ENCODE measurements at places on chromosomes 2 and 18.

- peak; percentile 85 for DNase-seq
These were observed 20.8 kb downstream of the CRIM1 start for GRCh38 chr2:36376319-36376765.

- no peak for DNase-seq
These were observed 21.7 kb downstream of the LBH start for GRCh38 chr2:30252723-30253701.

DNA sequence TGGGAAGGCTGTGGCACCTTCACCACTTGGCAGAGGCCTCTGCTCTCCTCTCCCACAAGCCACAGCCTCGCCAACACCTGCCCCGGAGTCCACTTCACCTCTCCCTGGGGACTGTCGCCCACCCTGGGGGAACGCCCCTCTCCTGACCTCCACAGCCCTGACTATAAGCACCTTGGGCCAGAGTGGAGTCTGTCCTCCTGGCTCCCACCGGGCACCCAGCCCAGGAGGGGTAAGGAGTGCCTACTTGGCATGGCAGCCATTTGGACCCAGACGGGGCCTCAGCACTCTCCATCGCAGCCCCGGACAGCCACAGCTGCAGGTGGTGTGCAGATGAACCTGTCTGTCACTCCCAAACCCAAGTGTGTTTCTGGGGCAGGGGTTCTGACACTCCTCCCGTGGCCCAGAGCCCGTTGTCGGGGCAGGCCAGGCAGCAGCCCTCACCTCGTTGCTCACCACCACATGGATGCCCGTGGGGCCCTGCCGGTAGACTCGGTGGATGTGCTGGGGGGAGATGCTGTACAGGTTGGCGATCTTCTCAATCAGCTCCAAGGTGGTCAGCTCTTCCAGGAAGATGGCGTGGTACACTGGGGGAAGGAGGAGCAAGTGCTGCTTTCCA is 53.5 kb downstream of the TFCP2L1 start:
- no peak for DNase-seq

DNA sequence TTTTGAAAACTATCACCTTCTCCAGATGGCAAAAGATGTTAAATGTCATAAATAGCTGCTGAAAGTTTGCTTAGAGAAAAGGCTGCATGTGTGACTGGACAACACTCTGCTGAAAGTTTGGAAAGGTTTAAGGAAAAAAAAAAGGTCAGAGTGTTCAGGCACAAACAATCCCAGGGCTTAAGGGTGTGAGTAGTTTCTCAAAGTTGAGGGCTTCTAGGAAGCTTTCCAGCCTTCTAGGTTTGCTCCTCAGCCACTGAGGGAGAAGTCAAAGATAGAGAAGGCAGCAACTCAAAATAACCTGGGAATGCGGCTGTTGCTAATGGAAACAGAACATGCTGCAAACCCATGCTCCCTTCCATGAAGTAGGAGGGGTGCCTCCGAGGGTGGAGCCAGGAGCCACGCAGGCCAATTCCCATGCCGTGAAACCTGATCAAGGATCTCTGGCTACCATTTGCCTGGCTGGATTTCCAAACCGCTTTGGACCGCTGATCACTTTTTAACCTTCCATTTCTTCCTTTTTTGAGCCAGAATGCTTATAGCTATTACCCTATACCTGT is 88.0 kb downstream of the TEX51 start:
- no peak for DNase-seq

GRCh38 chr2:231709636-231709980 is 1.3 kb downstream of the PTMA start:
- DNase-seq: peak; percentile 43

DNA sequence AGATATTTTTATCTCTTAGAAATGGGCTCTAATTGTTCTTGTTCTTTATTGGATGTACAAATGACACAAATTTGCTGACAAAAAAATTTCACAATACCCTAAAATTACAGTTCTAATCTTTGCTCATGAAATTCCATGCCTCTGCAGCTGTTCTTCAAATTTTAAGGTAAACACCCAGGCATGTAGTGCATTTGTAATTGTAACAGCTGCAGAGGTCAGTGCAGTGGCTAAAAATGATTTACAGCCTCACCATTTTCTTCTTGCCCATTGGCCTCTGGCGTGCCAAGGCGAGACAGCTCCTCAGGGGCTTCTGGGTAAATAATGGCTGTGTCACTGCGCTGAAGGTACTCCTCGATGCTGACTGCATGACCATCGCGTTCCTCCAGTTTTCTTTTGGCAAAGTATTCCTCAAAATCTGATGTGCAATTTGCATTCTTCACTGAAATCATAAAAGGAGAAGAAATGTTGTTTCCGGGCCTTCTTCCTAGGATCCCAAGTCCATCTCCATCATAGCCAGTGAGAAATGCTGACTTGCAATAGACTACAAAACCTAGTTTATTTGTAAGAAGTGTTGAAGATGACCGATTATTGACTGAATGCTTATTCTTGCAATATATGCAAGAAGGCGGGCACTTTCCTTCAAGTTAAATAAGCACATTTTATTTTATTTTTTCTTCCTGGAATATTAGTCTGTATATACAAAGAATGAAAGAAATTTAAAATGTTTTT is 115.2 kb downstream of the ZEB2 start:
- DNase-seq: no peak

GRCh38 chr2:48232351-48232750 is 297.6 kb upstream of the STON1 start:
- no peak for DNase-seq

GRCh38 chr2:186862869-186863709 is 14.1 kb upstream of the ZSWIM2 start:
- peak; percentile 23 for DNase-seq

DNA sequence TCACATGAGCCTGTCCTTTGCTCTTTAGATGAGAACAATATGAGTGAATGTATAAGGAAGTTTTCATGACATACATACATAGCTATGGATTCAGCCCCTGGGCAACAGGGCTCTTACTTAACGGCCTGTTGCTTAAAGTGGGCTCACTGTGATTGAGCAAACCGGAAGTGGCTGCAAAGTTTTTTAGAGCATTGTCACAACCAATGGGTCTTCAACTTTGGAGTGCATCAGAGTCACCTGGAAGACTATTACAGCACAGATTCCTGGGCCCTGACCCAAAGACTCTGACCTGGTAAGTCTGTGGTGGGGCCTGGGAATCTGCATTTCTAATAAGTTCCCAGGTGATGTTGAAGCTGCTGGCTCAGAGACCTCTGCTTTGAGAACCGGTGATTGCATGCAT is 106.3 kb upstream of the SEC11C start:
- no peak for DNase-seq

DNA sequence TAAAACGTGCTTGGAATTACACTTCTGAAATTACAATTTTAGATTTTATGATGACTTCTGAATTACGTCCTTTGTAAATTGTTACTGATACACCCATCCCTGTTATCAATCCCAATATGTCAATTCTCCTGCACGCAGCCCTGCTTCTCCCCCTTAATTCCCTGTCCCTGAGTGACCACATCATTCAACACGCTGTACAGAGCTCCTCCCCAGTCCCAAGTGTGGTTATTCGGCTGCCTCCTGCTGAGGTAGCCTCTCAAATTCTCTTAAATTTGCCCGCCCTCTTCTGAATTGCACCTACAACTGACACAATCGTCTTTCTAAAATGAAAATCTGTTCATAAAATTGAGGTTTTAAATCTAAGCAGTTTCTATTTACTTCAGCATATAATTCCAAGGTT is 10.1 kb downstream of the SERPINB8 start:
- DNase-seq: no peak

- DNase-seq: peak; percentile 78
These were observed at the start of gene MRPL19 for GRCh38 chr2:75646583-75647425. TSS of gene MRPL19 (plus strand) at chr2:75646783. CDS start at chr2:75646808, 25 bp downstream.

DNA sequence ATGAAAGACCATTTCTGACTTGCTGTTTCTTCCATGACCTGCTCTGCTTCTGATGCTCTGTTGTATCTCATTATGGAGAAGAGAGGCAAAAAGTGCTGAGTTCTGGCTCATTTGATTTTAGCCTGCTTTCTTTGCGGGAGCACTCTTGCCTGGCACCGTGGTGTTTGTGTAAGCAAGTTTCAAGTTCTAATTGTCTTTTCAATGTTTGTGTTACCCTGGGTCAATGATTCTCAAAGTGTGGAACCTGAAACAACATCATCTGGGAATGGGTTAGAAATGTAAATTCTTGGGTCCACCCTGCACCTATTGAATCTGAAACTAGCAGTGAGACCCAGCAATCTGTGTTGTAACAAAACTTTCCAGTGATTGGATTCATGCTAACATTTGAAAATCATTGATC is 85.5 kb upstream of the STON1 start:
- DNase-seq: peak; percentile 34

- DNase-seq: no peak
These were observed 320.3 kb downstream of the RNF144A start for GRCh38 chr2:7237466-7237865.

DNA sequence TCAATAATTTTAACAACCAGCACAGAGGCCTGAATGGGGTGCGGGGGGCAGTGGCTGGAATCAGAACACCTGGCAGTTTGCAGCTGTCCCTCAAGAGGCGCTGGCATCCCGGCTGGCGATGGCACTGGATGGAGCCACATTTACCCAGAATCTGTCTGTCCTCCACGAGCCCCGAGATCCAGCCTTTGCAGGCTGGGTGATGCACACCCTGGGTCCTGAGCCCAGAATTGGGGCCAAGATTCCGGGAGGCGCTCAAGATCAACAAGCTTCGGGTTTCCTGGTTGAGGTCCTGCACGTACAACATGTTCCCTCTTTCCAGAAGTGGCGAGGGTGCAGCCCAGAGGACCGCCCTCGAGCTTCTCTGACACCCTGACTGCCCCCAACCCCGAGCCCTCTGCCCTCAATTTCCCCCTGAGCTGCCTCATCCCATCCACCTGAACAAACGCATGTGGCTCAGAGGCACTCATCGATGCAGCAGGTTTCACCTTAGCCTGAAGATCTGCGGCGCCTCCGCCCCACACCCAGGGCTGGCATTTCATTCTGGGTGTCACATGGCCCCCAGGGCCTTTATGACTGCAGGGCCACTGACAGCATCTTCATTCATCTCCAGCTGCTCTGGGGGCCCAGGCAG is 97.5 kb downstream of the TFCP2L1 start:
- no peak for DNase-seq

DNA sequence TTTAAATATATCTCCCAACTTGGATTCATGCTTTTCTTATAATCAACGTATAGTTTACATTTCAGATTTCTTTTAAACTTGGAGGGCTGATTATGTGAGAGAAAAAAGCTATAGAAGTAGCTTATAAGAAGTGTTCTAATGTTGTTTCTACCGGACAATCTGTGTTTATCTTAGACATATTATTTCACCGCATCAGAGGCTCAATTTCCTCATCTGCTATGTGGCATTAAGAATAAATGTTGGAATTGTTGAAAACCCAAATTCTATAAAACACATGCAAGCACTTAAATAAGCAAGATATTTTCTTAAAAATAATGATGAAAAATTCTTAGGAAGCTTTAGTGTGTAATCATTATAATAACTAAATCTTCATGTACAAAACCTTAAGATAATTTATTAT is 407.9 kb downstream of the HRH4 start:
- no peak for DNase-seq

DNA sequence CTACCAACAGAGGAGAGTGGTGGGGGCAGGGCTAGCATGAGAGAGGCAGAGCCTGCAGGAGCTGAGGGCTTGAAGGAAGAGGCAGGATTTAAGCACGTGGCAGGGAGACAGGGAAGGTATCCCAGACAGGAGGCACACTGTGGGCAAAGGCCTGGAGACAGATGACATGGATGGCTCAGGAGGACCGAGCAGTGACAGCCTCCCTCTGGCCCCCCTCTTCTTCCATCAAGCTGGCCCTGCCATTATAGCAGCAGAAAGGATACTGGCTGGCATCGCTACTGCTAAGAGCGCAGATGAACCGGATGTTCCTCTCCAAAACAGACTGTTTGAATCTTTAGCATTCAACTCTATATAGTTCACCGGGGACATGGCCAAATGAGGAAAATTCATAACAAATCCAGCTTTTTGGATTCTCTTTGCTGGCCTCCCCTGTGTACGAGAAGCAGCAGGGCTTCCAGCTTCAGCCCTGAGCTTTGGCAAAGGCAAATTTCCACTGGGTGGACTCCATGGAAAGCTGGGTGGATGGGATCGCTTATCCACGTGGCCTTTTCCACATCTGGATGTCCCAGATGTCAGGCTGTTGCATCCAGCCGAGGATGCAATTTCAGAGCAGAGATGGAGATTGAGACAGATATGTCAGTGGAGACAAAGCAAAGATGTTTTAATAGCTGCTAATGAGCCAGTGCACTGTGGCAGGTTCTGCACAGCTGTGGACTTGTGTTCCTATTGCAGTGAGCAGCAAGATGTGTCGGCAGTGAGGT is 36.2 kb downstream of the CAPN13 start:
- DNase-seq: no peak

GRCh38 chr2:176579608-176580007 is 310.4 kb downstream of the MTX2 start:
- no peak for DNase-seq
